ENCODE measurements at places on chromosomes 13 and 19.

- peak; percentile 71 for DNase-seq
These were observed 1.5 kb downstream of the SMAD9 start for GRCh38 chr13:36918246-36919131.

GRCh38 chr19:37078717-37079032, 442 bp downstream of the ZNF420 start:
- DNase-seq = no peak

DNA sequence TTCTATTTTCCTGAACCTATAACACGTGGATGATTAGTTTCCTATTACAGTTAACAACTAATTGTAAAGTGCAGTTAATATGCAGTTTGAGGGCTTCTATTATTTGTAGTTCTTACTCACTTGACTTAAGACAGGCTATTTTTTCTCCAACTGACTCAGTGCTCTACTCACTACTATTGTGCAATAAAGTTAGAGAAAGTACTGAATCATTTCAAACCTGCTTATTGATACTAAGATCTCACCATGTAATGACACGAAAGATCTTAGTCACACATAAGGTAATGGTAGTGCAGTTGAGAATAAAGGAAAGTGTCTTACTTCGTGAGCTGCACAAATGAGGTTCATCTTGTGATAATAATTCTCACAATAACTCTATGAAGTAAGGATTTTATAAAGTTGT, 22.8 kb upstream of the ITM2B start:
- no peak for DNase-seq

GRCh38 chr19:29945433-29945832, 3.4 kb downstream of the URI1 start:
- DNase-seq = no peak

DNA sequence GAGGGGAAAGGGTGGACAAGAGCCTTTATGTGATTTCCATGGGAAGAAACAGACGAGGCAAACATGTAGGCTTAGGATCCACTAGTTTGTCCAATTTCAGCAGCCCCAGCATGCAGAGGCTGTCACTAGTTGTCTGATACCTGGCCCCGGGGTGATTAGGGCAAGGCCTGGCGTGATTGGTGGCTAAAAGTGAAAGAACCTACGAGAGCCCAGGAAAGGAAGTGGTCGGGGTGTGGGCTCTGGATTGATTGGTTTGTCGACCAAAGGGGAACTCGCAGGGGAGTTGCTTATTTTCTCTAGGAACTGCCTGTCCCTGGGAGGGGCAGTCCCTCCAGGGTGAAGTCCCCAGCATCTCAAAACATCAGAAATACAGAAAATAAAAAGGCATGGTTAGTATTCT, 64.2 kb upstream of the UQCRFS1 start:
- no peak for DNase-seq

GRCh38 chr19:43662487-43662886, 7.5 kb downstream of the PLAUR start:
- DNase-seq = peak; percentile 42

- DNase-seq = no peak
These were observed 51.3 kb downstream of the RAB20 start for GRCh38 chr13:110509971-110510786.

DNA sequence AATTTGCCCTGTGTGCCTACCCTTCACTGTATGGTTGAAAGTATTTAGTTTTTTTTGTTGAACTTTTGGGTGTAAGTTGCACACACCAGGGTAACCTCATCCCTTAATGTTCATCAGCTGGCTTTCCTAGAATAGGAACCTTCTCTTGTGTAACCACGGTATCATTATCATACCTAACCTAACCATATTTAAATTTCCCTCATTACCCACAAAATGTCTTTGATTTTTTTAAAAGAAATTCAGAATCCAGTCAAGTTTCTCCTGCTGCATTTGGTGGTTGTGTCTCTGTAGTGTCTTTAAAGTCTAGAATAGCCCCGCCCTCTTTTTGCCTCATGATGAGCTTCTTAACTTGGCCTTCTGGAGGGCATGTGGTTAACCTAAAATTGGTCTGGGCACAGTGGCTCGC, 80.3 kb downstream of the RYR1 start:
- DNase-seq = no peak

- DNase-seq = no peak
These were observed 476.6 kb downstream of the ZNF536 start for GRCh38 chr19:30848636-30849425.

- DNase-seq = no peak
These were observed 96.5 kb downstream of the KL start for GRCh38 chr13:33112766-33113165.

- DNase-seq = peak; percentile 85
These were observed 10.4 kb downstream of the GJB2 start for GRCh38 chr13:20182231-20182846.

- no peak for DNase-seq
These were observed 7.8 kb upstream of the ZNF554 start for GRCh38 chr19:2811735-2812413.

DNA sequence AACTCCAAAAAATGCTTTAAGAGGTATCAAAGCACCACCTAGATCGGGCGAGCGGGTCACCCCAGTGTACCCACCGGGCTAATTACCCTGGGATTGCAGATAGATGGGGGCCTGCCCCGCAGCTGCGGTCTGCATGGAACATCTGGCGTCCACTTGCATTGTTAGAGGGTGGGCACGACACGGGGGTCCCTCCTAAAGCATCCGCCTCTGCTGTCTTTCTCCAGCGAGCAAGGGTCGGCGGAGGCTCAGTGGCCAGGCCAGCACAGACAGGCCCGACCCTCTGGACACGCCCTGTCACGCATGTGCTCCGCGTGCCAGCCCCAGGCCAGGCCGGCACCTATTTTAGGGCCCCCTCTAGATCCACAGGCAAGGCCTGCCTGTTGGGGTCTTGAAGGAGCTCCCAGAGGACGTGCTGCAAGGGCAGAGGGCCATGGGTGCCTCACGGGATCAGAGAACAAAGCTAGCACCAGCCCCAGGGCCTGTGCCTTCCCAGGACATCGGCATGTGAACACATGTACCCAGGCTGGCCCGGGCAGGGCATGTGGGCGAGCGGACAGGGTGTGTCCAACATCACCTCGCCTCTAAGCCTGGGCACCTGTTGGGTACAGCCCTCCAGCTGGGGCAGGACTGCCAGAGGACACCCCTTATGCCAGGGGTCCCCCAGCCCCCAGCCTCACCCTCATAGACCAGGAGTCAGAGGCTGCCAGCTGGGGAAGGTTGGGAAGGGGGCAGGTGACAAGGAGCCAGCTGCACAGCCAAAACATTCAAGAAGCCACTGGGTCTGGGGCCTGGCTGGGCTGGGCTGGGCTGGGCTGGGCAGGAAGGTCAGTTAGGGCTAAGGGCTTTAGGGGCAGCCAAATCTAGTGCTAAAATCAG, 35.6 kb upstream of the NANOS3 start:
- DNase-seq = no peak

DNA sequence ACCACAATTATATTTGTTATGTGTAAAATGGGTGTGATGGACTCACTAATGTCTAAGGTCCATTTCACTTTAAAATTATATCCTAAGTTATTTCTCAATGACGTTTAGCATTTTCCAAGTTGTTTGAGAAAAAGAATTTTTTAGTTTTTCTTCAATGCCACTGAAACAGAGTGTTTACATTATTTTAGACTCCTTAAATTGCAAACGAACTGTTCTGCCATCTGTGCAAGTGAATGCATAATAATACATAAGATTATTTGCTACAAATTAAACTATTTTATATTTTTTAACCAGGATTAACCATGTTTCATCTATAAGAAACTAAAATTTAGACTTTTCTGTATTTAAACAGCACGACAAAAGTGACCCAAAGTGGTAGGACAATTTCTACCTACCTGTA, 425.4 kb downstream of the NDFIP2 start:
- DNase-seq = no peak

DNA sequence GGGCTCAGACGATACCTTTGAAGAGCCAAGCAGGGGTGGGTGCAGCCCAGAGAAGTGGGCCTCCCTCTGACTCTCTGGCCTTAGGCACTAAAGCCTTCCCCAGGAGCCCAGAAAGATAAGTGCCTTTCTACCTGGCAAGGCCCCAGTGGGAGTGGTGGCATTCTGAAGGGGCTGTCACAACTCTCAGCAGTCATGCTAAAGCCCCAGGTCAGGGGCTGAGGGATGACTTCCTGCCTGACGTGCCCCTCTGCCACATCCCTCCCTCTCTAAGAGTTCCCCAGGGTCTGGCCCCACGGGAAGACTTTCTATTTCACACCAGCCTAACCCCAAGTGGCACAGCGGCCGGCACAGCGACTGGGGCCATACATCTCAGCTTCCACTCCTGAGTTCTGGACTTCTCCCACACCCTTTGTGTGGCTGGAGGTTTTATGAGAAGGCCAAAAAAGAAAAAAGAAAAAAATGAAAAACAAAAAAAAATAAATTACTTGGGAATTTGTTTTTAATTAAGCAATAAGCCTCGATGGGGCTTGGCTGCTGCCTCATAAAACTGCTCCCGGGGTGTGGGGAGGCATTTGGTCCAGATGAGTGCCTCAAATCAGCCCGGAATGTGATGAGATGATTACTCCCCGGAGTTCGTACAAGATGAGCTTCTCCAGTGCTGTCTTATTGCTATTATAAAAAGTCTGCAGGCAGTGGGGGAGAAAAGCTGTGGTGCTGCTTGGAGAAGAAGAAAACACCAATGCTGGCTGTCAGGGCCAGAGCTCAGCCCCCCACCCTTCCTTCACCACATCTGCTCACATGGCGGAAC, 28.5 kb upstream of the PLEKHF1 start:
- no peak for DNase-seq

DNA sequence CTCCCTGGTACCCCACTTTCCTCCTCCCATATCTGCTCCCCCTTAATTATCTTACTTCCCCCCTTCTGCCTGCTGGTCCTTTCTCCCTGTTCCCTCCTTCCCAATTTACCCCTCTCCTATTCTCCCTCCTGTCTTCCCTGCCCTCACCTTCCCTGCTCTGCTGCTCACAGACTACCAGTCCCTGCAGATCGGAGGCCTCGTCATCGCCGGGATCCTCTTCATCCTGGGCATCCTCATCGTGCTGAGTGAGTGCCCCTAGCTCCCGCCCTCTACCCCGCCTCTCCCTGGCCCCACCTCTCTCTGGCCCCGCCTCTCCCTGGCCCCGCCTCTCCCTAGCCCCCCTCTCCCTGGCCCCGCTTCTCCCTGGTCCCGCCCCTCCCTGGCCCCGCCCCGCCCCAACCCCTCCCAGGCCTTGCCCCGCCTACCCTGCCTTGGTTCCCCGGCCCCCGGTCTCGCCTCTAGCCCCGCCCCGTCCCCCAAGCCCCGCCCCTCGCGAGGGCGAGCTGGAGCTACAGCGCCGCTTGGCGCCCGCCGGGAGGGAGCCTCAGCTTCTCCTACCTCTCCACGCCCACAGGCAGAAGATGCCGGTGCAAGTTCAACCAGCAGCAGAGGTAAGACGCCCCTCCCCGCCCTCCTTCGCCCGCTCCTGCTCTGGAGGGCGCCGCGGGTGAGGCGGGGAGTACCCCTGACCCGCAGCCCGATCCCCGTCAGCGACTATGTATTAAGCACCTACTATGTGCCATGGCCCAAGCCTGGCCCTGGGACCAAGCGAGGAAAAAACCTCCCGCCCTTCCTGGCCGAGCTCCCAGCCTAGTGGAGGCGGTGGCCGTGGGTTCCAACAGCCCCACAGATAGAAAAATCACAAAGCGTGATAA, 1.9 kb upstream of the FXYD7 start:
- DNase-seq = peak; percentile 92
